ENCODE measurements at places on chromosomes 2 and 18. TPM values are rescaled to one million over a fixed set of nuclear protein-coding genes. Genes with fewer than 3 reads are reported as not detected.

Gene RAB27B
- 12.7 TPM for total RNA-seq

Gene CRYGD
- total RNA-seq: not detected

Gene PLCD4
- total RNA-seq: 0.74 TPM

Gene NT5DC4
- total RNA-seq: 6.1 TPM

Gene CDKL4
- not detected for total RNA-seq

Measured in PC-9 (cell line).